Endothelial cell of umbilical vein (primary cell): ENCODE measurements at places on chromosomes 7 and 10.

DNA sequence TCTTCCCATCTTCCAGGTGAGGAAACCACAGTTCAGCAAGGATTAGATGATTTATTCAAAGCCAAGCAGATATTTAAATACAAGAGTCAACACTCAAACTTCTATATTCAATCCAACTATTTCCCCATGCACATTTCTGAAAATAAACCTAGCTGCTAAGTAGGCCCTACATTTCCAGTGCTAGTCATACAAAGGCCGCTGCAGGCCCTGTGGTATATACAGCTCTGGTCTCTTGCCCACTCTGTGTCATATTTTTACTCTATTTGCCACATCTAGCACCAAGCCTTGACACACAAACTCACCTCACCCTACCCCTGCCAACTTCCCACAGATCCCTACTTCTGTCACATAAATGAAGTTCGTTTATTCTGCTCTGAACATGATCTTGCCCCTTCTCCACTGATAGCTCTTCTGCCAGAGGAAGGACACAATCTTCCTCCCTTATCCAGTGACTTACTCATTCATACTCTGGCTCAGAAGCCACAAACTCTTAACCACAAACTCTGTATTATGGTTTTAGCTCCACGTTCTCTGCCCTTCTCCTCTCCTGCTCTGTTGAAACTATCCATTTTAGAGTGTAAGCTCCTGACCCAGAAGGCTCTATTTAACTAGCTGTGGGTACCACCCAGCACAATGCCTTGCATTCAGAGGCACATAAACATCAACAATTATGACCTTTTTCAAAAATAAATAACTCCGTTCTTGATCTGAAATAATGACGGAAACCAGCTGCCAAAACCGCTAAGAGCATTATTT is 180.7 kb downstream of the CPEB3 start:
- no peak for DNase-seq

GRCh38 chr10:126166797-126167196 is 221.5 kb downstream of the ADAM12 start:
- DNase-seq: no peak

DNA sequence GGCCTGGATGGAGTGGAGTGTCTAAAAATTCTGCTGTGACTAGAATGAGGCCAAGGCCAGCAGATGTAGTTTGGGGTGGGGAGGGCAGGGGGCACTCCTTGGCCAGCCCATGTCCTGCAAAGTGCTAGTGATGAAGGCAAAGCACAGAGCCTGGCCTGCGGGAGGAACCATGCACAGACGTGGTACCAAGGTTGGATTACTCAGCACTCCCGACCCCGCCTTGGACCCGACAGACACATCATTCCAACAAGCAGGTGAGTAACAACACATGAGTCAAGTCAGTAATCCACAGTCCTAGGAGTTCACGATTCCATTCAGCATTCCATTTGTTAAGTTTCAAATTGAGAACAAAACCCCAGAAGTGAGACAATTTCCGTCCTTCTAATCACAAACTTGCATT is 317.3 kb downstream of the TCERG1L start:
- DNase-seq: no peak

DNA sequence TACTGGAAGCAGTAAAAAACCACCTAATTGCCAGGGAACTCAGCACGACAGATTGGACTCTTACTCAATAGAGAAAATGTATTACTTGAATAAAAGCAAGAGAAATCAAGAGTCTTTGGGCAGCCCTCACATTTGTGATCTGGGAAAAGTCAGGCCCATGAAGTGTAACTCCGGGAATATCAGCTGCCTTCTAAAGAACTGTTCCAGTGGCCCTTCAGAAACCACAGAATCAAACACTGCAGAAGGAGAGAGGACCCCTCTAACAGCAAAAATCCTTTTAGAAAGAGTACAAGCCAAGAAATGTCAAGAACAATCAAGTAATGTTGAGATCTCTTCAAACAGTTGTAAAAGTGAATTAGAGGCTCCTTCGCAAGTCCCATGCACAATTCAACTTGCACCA is 540.0 kb upstream of the TEX47 start:
- no peak for DNase-seq

- no peak for DNase-seq
Measured at GRCh38 chr10:119896061-119896655, 3.6 kb downstream of the SEC23IP start.

DNA sequence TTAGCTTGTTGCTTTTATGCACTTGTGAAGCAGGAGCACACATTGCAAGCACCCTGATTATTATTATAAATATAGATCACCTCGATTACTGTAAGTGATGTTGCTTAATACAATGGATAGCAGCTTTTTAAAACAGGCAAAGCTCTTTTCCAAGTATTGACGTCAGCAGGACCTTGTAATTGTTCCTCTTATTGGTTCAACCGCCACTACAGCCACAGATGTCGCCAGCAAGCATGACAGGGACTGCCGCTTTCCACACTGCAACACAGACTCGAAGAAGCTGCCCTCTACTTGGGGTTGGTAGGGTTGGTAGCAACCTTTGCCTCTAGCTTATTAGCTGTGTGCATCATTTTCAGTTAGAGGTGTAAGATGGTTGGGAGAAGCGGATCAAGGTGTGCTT is 167.6 kb downstream of the ZNF365 start:
- DNase-seq: no peak

DNA sequence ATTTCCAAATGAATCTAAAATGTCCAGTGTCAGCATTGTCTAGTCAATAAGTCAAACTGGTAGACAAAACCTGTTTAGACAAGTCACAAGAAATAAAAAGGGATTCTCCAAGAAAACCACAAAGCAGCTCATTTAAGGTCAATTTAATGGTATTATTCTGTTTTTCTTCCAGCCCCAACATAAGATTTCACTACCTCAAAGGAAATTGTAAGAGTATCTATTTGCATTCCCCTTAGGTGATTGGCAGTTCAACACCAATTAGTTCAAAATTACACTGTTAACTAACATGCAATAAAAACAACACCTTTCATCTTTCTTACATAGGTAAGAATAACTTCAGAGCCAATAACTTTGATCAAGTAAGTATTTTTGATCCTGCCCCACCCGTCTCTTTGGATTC is 106.3 kb downstream of the RNF32 start:
- DNase-seq: no peak

DNA sequence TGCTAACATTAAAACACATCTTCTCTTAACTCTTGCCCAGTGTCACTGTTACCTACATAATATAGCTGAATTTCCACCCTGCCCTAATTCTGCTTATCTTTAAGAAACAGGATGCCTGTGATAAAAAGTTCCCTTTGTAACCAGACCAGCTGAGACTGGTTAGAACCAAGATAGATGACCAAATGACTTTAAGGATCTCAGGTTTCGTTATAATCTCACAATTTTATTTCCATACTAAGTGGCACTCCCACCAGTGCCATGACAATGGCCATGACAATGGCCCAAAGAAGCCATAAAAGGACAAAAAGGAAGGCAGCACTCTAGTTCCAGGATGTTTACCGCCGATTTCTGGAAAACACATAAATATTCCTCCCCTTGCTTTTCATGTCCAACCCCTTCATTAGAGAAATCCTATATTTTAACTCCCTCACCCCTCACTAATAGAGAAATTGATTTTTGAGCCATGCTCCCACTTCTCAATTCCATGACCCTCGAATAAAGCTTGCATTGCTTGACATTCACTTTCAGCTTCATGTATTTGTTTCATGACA is 126.1 kb downstream of the ELAPOR2 start:
- no peak for DNase-seq

DNA sequence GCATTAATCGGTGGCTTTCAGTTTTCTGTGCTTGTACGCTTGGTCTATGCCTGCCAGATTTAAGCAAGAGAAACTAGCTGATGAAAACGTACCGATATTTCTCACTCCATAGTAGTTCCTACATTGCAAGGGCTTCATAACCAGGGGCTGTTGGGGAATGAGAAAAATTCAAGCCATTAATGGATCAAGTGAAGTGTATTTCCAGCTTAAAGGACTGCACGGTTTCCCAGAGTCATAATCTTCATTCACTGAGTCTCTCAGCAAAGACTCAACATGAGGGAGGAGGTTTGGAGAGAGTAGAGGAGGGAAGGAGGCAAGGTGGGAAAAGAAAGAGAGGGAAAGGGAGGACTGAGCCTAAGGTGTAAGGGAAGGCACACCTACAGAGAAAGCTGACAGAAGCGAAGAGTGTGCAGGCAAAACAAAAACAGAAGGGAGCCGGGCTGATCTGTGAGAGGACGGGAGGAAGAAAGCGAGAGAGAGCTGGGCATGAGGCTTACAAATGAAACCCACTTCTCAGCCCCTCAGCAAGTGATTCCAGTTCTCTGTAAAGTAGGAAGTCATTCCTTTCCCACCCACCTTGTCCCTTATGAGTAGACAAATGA is 625 bp downstream of the GIMAP2 start:
- peak; percentile 63 for DNase-seq

DNA sequence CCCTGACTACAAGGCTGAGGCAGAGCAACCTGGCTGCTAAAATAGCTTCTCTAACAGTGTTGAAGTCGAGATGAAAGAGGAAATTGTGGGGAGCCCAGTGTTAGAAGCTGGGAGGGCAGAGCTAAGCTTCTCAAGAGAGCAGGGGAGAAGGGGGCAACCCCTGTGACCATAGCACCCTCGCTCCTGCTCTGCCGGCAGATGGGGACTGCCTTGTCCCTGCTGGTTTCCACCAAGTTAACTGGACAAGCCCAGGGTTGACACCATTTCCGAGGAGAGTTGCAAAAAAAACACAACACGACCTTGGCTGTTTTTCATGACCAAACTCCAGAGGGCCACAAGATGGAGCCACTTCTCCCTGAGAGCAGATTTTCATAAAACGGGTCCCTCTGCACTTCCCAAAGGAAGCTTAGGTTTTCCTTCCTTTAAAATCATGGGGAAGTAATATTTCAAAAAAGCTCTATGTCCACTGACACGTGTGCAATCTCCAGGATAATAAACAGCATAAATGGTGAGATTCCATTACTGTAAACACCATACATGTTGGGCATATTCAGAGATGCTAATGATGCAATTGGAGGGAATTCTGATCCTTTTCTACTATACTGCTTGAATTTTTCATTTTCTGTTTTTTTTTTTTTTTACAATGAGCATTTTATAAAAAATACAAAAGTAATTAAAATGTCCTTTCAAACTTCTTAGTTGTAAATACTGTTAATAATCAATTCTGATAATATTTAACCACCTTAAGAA is 140.4 kb downstream of the PIP4K2A start:
- peak; percentile 18 for DNase-seq

DNA sequence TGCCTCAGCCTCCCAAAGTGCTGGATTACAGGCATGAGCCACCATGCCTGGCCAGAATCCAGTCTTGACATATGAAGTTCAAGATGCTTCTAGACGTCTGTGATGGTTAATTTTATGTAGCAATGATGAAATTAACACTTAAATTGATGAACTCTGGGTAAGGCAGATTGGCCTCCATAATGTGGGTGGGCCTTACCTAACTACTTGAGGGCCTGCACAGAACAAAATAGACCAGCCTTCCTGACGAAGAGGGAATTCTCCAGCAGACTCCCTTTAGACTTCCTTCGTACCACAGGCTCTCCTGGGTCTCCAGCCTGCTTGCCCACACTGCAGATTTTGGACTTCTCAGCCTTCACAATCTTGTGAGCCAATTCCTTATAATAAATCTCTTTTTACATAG is 4.7 kb downstream of the CDNF start:
- no peak for DNase-seq

DNA sequence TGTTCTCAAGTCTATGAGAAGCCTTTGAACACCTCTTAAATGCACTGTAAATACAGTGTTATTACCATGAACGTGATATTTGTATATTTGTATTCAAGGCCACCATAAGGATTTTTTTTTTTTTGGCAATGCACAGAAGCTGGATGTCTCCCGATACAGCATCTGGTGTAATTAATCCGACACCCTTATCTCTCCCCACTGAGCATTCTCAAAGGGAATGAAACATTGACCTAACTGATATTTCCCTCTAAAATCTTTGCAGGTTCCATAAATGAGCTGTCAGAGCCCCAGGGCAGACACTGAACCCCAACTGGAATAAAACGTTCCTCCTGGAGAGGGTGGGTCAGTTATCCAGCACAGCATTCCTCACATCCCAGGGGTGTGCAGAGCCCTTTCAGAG is 316.6 kb downstream of the PAXIP1 start:
- DNase-seq: no peak

DNA sequence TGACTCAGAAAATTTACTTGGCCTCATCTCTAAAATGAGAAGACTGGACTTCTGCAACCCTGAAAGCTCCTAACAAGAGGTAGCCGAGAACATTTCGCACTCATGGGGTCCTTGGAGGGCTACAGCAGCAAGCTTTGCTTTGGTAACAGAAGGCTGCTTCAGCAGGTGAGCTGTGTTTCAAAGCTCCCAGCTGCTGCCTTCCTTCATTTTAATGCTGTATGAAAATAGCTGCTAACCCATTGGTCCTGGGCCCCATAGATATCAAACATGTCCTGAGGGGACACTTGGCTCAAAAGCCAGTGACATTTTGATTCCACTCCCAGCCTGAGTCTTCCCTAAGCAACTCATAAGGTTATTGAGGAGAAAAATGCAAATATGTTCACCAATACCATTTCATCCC is 14.3 kb upstream of the MALSU1 start:
- no peak for DNase-seq

- no peak for DNase-seq
Measured at GRCh38 chr10:120584786-120585185, 127.8 kb downstream of the PLPP4 start.

DNA sequence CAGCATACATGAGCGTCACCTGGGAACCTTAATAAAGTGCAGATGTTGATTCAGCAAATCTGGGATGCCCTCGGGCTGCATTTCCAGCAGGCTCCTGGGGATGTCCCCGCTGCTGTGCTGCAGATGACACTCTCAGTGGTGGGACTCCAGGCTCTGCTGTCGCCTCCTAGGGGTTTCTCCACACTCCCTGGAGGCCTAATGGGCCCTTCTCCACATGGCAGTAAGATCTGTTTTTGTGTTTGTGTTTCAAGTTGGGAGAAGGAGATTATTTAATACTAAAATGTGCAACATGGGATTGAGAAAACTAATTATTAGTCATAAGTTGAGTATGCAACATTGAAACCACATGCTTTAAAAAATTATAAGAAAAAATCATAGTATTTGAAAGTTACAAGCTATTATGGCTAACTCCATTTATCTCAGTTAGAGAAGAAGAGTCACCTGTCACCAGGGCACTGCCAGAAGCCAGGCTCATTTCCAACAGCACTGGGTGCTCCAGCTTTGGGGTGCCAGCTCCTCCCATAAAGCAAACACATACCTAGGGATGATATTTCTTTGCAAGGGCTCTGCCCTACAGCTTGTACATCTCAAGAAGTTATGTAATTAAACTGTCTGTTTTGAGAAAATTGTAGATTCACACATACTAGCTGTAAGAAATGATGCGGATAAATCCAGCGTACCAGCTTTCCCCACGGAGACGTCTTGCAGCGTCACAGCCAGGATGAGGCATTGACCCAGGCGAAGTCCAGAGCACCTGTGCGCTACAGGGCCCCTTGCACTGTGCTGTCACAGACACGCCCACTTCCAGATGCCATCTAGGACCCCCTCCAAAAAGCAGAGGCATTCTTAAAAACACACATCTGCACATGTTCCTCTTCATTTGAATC is 106.4 kb downstream of the EGFR start:
- DNase-seq: no peak
